ENCODE measurements at places on chromosomes 13 and 19.

GRCh38 chr19:4043966-4044715 is 22.6 kb downstream of the ZBTB7A start:
- no peak for DNase-seq

DNA sequence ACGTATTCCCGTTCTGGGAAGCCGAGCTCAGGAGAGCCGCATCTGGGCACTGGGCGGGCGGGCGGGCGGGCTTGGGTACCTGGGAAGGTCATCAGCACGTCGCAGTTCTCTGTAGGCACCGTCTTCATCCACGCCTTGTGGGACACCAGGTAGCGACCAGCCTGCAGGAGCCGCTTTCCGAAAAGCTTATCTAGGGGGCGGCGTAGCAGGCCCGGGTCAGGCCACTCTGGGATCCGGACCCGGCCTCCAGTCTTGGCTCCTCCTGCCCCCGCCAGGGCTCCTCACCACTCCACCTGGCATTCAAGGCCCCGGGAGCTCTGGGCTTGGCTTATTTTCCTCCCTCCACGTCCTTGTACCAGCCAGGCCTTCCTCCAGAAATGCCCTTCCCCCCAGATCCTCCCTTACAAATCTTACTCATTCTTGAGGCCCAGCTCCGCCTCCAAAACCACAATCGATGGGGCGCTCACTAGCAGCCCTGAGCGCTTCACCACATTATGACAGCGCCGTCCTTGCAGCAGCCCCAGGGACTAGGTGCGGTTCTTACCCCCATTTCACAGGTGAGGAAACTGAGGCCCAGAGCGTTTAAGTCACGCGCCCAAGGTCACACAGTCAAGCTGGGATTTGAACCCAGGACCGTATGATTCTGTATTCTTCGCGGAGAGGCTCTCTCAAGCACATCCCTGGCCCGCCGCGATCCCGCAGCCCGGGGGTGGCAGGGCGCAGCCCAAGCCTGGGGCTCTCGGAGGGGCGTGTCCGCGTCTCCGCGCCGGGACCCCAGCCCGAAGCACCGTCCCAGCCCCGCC is 843 bp downstream of the ANO8 start:
- peak; percentile 79 for DNase-seq

- DNase-seq = no peak
Observed at GRCh38 chr13:109196948-109197347, 567.5 kb downstream of the MYO16 start.

GRCh38 chr13:47139519-47139918 is 242.7 kb upstream of the HTR2A start:
- no peak for DNase-seq
